Vagina (tissue), 2 donors: ENCODE measurements at places on chromosomes 4 and X.

GRCh38 chrX:35711281-35711680, 86.9 kb upstream of the MAGEB16 start:
- no peak for DNase-seq

- no peak for DNase-seq
Observed at GRCh38 chr4:182286931-182287330, 43.7 kb downstream of the TENM3 start.

DNA sequence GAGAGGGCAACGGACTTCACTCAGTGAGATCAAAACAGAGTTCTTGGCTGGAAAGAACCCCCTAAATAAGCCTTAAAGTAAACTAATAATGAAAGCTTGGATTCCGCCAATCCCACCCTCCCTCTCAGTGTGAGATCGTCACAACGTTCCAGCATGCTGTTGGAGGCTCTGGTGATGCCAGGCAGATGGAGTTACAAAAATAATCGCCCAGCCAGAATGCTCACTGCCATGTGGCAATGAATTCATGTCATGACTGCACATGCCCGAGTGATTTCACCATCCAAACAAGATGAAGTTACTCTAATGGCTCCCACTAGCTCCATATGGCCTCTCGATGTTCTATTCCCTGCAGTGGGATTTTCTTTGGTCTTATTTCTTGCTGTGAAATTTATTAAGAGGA, 248.0 kb downstream of the SPATA18 start:
- no peak for DNase-seq

- DNase-seq: no peak
Observed at GRCh38 chr4:155545456-155545855, 121.2 kb upstream of the GUCY1A1 start.

DNA sequence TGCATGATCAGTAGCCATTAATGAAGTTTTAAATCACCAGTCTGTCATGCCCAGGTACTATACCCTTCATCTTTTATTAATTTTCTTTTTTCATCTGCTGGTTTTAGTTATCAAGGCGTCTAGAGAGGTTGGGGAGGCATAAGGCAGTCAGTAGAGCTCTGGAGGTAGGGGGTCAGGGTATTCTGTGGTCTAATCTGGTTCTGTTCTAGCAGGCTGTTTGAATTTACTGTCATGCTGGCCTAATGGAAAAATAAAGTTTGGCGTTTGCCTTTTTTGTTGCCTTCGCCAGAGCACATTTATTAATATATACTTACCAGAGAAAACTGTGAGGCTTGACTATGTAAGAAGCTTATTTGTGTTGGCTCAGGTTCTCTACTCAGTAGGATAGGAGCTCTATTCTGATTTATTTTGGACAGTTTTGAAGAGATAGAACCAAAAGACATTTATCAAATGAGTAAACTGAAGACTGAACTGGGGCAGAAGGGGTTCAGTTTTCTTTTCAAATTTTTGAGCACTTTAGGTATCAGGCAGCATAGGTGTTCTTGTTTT, 46.9 kb downstream of the TMEM131L start:
- DNase-seq: no peak

GRCh38 chrX:1165535-1166196, 46.8 kb downstream of the CRLF2 start:
- DNase-seq: no peak

DNA sequence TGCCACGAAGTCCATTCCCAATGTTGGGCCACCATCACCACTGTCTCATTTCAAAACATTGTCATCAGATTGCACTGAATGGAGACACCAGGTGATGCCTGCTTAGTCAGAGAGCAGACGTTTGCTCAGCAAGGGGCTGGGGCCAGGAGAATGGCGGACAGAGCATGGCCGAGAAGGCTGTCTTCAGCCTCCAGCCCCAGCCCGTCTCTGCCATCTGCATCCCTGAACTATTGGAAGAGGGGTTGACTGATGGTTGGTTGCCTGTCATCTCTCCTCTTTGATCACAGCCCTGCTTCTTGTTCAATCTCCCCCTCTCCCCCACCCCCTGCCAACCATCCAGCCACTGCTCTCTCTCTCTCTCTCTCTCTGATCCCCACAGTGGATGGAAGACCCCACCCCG, 140.9 kb downstream of the SHOX start:
- no peak for DNase-seq

- DNase-seq: no peak
Observed at GRCh38 chr4:31234494-31234893, 514.3 kb downstream of the PCDH7 start.
